CD4-positive, CD25-positive, alpha-beta regulatory T cell (primary cell): ENCODE measurements at places on chromosomes 5 and 9. TPM values are rescaled to one million over a fixed set of nuclear protein-coding genes. Genes with fewer than 3 reads are reported as not detected.
A peak's percentile ranks its signal among the peaks of the same experiment; 100 is the strongest.

DNA sequence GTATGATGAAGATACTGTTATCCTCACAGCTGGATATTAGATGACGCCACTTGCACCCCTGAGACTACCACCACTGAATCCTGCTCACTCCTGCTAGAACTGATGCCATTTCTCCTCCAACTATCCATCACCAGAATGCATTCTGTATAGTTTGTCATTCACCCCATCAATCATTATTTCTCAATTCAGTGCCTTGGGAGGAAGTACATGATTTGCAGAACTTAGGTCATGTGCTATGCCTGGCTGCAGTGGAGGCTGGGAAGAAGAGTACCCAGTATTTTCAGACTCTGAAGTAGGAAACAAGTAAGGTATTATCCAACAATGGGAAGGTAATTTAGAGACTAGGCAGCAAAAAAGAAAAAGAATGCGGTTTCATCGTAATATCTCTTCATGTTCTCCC, 26.2 kb upstream of the HSD17B4 start:
- no peak for DNase-seq

DNA sequence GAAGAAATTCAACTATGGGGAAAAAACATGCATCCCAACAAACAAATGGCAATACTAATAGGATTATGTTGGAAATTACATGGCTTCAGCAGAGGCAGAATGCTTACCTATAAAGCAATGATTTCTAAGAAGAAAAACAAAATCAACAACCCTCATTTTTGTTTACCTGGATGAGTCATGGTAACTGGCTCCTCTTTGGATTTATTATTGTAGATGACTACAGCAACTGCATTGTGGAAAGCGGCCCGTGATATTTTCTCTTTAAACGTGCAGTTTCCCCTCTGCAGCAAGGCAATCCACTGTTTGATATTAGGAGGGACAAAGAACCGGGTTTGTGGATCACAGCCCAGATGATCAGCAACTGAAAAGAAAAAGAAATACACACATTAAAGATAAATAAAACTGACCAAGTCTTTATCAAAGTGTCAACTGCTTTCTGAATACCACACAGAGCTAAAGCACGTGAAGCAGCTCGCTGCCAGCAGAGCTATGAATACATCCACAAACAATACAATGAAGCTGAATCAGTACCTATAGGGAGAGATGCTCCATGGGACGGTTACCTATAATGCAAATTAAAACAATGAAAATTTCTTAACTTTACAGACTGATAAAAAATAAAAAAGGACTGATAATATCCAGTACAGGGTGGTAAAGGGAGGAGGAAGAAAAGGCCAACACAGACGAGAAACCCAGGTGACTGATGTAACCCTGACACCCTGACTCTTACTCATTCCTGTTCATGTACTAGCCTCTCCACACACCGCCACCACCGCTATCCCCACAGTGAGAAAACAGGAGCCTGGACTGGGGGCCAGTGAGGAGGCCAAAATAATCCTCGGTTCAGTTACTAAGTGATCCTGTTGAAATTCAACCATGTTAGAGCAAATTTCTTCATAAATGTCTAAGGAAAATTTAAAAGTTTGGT, 31.0 kb downstream of the RNF130 start:
- DNase-seq = no peak

DNA sequence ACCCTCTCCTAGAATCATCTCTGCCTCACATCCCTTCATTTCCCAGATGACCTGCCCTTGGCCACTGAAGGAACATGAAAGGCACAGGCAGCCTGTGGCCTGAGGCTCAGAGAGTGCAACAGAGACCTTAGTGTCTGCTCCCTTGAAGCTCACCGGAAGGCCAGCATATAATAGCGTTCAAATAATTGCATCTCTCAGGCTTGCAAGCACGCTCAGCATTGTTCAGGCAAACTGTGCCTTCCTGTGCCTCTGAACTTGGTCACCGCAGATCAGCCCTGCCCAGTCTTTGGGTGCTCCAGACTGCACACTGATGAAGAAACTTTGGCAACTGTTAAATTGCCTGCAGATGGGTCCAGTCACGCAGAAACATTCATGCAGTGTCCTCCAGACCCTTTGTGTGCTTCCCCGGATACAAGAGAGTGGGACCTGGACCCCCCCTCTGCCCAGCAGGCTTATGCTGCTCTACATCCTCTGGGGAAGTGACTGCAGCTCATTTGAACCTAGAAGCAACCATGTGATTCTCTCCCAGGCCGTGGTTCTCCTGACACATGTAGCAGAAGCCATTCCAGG, 216.0 kb upstream of the ANKRD55 start:
- DNase-seq = no peak

DNA sequence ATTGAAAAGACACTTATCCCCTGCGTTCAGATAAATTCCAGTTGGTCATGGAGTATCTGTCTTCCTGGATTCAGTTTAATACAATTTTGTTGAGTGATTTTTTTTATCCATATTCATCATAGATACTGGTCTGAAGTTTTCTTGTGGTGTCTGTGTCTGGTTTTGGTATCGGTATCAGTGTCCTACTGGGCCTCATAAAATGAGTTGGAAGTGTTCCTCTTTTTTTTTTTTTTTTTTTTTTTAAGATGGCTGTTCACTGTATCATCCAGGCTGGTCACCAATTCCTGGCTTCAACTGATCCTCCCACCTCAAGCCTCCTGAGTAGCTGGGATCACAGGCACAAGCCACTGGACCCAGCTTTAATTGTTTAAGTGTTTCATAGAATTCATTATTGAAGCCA, 2.9 kb upstream of the CAMSAP1 start:
- no peak for DNase-seq

DNA sequence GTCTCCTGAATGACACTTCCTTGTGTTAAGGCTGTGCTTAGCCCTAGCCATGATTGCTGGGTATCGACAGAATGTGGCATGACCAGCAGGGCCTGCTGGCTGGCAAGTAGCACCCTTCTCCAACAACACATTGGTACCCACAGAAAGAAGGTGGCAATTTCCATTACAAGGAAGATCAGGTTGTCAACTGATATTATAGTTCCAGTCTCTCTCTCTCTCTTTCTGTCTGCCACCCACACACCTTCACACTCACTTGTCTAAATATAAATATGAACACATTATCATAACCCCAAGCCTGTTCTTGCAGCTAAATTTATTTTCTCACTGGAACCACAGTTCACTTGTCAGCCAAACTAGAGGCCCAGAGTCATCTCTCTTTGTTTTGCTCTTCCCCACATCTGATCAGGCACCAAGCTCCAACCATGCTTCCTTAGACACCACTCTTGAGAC, 408.1 kb upstream of the PIK3R1 start:
- no peak for DNase-seq

DNA sequence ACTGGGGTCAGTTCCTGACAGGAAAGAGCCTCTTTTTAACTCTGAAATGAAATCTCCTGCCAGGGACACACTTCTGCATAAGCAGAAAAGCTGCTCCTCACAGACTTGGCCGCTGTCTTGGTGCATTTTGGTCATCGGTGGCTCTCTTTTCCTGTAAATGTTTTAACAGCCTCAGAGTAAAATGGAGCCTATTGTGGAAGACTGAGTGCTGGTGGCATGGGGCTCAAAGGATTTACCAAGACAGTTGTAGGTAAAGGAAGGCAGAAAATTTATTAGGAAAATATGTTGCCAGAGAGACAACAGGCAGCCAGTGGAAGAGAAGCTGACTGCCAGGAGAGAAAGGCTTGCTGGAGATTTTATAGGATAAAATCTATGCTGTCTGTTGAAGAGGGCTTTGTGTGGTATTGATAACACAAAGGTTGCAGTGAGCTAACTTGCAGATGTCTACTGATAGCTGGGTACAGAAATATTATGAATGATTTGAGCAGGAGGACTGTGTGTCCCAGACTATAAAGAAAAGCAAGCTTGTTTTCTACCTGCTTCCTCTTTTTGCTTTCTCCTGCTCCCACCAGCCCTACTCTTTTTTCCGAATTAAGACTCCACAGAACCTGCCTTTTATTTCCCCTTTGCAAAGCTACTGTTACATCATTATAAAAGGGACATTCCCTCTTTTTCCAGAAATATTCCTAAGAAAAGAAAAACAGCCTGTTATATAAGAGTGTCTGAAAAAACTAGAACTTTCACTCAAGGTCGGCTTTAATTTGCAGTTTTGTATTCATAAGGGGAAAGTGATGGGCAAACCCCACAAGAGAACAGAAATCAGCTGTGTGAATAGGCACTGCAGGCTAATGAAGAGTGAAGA, 27.9 kb upstream of the IFNA14 start:
- DNase-seq = no peak

DNA sequence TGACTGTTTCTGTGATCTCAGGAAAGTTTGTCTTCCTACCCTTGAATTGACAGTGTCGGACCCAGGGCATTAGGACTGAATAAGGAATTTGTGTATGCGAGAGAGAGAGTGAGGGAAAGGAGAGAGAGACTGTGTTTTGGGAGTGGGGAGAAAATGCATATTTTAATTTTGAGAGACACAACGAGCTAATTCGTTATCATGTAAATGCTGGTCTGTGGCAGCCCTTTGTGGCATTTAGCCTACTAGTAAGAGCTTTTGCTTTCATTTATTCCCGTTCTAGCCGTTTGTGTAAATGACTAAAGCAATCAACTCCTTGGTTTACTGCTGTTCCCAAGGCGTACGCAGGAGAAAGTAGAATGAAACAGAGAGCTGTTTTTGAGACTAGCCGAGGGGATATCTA, 79.8 kb upstream of the MAMDC2 start:
- DNase-seq = no peak

DNA sequence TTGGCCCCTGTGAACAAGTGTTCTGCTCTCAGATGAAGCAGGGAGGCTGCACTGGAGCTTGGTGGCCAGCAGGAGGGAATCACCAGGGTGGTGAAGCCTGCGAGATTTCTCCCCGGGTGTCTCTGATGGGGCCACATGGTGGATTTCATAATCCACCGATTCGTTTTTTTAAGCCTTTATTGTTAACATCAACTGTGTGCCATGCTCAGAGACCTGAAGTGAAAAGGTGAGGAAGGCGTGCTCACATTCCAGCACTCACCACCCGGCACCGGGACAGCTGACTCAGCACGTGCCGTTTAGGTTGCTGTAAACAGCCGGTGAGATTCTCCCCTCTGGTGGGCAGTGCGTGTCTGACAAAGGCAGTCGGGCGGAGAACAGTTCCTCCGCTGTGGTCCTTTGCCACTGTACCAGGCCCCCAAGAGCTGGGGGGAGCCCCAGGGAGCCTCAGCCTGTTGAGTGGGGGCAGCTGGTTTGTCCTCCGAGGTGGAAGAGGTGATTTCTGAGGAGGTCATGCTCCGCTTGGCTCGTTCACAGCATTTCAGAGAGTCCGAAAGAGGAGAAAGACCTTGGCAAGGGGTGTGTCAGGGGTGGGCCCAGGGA, 12.7 kb upstream of the AHRR start:
- no peak for DNase-seq

DNA sequence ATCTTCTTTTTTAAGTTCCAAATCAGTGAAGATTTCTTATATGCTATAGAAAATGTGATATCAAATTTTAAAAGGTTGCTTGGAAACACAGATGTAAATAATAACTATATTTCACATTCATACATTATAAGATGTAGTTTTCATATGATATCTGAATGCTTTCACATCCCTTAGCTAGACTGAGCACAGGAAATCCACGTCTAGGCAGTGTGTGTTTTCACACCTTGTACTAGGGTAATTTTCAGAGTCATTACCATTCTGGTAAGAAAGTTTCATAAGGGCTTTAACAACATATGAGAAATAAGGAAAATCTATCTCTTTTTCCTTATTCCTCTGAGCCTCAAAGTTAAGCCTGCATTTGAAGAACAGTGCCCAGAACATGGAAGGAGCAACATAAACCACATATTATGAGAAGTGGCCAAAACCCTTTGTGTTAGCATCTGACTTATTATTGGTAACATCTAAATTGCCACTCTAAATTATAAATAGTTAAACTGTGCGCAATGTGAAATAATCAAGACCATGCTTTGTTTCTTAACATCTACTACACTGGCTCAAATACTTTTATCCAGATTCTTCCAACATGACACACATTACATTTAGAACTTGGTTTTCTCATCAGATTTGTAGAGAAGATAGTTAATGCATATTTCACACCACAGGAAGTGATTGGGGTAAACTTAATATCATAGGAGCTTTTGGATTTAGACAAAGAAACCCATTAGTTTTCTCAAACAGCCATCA, 113.3 kb downstream of the PPP2R2B start:
- DNase-seq = peak; percentile 2

- no peak for DNase-seq
Observed at GRCh38 chr5:107300721-107301327, 369.9 kb downstream of the EFNA5 start.

DNA sequence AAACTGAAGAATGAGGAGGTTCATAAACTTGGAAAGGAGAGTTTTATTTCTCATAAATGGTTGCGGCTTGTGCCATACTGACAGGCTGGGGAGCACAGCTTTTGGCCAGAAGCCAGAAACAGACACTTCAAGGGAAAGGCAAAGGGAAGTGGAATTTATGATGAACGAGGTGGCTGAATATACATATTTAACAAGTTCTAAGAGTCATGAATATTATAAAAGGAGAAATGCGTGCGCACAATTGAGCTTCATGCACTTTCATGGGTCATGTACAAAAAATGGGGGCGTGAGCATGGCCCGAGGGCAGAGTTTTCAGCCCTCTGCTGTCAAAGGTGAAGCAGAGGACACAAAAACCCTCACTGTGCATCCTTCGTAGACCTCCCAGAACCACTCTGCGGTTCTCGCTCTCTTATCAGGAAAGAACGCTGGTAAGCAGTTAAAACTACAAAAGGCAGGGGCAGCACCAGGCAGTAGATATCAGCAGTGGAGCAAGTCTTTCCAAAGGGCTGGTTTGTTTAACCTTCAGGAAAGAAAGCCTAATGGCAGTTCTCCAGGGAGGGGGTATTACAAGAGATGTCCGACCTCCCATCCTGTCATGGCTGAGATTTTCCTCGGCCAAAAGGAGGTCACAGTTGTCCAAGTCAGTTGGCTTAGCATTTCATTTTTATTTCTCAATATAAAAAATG, 29.0 kb downstream of the AUH start:
- DNase-seq = no peak

DNA sequence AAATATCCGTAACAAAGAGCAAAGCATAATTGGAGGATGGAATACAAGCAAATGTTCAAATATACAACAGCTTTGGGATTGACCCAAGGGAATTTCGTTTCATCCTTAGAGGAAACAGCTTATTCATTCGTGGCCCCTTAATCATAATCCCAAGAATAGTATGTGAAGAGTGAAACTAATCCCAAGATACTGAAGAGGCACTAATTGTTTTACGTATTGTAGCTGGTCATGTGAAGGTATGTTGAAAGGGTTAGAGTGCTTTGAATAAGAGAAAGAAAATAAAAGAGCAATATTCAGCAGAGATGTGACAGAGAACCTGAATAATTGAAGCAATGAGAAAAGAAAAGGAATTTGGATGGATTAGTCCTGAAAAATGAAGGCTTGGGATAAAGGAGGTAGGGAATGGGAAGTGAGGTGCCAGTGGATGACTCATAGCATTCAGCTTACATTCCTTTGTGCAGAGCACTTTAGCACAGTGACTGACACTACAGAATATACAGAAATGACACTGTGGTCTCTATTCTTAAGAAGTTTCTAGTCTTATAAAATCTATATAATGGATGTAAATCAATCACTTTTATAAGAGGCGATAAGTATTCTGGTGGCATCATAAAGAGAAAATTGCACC, 221.9 kb downstream of the TLR4 start:
- no peak for DNase-seq

ARHGAP26 gene
- total RNA-seq = 40.5 TPM

FBP2 gene
- total RNA-seq = not detected

SPATA31A7 gene
- total RNA-seq = not detected

SPINK6 gene
- total RNA-seq = not detected
